ENCODE measurements at places on chromosomes 1 and 21. TPM values are rescaled to one million over a fixed set of nuclear protein-coding genes. Genes with fewer than 3 reads are reported as not detected.

The SLFNL1 gene
- total RNA-seq, result not detected

The SYTL1 gene
- 0.93 TPM for total RNA-seq

The OR2L13 gene
- not detected for total RNA-seq

The DIO1 gene
- 107 TPM for total RNA-seq

The CSMD2 gene
- total RNA-seq, result 0.19 TPM

The OR2T2 gene
- total RNA-seq, result not detected

DNA sequence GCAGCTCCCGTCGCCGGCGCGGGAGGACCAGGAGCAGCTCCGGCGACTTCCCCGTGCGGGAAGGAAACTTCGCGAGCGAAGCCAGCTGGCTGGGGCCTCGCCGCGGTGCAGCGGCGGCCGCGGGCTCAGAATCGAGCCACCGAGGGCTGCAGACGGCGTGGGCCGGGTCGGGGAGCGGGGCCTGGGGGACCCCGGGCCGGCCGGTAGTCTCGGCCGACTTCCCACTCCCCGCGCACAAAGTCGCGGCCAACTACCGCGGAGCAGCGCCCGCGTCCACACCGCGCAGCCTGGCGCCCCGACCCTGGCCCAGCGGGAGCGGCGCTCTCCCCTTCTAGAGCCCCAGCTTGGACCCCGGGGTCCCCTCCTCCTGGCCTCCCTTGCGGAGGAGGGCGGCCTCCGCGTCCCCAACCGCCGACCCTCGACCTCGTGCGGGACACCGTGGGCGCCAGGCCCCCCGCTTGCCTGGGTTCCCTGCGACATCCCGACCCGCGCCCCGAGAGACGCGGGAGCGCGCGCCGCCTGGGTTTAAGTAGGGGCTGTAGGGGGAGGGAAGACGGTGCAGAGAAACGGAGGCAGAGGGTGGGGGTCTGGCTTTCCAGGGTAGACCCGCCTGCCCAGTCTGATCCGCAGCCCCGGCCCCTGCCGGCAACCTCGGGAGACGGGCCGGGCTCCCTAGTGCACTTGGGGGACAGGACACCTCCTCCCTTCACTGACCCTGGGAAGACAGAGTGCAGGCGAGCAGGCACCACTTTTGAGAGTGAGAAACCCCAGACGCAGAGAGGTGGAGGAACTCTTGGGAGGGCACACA is 4.7 kb downstream of the PRDM16 start:
- no peak for DNase-seq

DNA sequence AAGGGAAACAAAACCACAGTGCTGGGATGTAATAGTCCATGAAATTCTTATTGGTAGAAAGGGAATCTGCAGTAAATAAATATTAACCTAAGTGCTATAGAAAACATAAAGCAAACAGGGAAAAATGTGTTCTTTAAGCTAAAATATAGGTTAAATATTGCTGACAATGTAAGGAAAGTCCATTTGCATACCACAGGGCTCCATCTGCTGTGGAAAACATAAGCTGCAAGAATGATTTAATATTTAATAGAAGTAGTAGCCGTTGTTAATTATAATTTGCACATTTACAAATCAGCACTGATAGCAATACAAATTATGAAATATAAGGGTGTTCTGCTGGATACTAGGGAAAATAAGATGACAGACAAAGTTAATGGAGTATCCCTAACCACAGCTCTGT is 444.9 kb upstream of the PKN2 start:
- no peak for DNase-seq

DNA sequence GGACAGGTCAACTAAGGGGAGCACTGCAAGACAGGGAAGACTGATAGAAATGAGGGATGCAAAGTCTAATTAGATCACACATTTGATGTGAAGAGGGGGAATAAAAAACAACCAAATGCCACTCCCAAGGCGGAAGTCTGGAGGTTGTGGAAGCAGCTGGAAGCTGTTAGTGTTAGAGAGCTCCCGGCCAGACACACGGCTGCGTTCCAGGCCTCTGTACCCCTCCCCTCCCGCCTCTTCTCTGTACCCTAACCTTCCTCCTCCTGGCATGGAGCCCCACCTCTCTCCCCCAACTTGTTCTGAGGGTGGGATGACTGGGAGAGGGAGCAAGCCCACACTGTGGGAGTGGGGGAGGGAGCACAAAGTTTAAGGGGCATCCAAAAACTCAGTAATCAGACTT is 67.0 kb downstream of the PLEKHA6 start:
- DNase-seq, result no peak

GRCh38 chr1:17603091-17603841 is 63.8 kb downstream of the ARHGEF10L start:
- no peak for DNase-seq

- DNase-seq, result no peak
These were observed 182.6 kb downstream of the TGFB2 start for GRCh38 chr1:218527737-218528136.

GRCh38 chr1:55015123-55015522 is 16.4 kb downstream of the BSND start:
- DNase-seq, result no peak

DNA sequence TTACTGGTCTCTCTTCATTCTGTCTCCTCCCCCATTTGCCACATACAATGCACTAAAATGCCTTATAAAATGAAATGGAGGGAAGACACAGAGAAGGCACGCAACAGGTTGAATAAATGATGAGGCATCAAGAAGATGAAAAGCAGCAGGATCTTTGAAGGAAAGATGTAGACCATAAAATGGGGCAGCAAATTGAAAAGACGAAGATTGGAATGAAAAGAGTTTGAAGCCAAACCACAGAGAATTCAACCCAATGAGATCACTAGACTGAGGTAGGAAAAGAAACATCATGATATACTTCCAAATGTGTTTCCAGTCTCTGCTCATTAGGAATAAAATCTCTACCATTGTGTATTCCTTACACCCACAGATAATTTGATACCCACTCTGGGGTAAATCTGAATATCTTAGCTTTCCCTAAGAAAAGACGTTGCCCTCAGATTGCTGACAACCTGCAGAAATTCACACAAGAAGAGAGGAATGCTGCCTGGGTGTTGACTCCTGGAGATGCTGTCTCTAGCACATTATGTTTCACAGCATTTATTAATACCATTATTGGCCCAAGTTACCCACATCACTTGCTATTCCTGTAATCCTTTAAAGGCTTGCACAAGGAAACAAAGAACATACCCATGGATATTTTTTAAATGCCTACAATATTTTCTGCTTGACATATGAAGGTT is 230.9 kb downstream of the LTN1 start:
- DNase-seq, result no peak

DNA sequence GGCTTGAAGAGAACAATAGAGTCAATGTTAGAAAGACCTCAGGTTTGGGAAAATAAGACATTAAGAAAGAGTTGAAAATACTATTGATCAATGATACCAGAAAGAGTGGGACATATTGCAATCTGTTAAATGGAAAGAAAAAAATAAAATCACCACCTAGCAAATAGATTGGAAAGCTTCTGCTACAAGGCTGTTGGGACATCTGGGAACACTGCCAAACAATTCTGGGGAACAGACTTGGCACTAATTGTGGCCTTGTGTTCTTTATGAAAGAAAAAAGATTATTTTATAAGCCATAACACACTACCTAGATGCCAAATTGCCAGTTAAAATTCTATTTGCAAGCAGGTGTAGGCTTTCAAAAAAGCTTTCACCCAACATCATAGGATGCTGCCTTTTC is 137.8 kb downstream of the TSEN15 start:
- no peak for DNase-seq

- DNase-seq, result no peak
These were observed at the start of gene PLEKHA6 for GRCh38 chr1:204359474-204360255. Gene PLEKHA6 (minus strand): TSS chr1:204359929. CDS start chr1:204273727, 86,202 bp downstream.

DNA sequence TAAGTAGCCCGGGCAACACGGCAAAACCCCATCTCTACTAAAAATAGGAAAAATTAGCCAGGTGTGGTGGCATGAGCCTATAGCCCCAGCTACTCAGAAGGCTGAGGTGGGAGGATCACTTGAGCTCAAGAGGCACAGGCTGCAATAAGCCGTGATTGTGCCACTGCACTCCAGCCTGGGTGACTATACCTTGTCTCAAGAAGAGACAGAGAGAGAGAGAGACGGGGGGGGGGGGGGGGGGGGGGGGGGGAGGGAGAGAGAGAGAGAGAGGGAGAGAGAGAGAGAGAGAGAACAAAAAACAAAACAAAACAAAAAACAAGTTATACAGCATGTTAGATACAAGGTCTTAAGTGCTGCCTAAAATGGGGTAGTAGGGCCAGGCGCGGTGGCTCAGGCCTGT is 77.8 kb upstream of the ZNF281 start:
- no peak for DNase-seq

GRCh38 chr1:44569491-44569890 is 104.8 kb downstream of the TMEM53 start:
- DNase-seq, result no peak

DNA sequence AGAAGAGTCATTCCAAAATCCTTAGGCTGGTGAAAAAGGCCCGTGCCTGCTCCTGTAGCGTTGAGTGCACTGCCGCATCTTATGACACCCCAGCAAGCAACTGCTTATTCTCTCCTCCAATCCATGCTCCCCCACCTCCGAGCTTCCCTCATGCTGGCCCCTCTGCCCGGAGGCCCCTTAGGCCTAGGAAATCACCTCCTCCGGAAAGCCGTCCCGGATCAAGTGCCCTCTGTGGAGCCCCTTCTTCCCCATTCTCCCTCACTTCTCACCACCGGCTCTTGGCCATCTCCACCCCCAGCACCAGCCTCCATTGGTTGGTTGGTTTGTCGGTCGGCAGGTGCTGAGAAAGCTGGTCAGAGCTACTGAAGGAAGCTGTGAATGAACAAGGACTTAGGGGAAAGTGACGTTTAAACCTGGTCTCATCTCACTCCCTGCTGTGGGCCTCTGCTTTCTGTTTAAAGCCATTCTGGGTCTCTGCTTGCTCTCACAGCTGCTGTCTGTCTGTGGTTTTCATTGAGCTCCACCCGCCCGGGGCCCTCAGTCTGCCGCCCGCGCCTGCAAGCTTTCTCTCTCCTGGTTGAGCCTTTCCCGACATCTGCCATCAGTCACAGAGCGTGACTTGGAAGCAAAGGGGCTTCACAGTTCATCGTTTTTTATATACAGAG is 122.2 kb downstream of the KCNN3 start:
- DNase-seq, result no peak

DNA sequence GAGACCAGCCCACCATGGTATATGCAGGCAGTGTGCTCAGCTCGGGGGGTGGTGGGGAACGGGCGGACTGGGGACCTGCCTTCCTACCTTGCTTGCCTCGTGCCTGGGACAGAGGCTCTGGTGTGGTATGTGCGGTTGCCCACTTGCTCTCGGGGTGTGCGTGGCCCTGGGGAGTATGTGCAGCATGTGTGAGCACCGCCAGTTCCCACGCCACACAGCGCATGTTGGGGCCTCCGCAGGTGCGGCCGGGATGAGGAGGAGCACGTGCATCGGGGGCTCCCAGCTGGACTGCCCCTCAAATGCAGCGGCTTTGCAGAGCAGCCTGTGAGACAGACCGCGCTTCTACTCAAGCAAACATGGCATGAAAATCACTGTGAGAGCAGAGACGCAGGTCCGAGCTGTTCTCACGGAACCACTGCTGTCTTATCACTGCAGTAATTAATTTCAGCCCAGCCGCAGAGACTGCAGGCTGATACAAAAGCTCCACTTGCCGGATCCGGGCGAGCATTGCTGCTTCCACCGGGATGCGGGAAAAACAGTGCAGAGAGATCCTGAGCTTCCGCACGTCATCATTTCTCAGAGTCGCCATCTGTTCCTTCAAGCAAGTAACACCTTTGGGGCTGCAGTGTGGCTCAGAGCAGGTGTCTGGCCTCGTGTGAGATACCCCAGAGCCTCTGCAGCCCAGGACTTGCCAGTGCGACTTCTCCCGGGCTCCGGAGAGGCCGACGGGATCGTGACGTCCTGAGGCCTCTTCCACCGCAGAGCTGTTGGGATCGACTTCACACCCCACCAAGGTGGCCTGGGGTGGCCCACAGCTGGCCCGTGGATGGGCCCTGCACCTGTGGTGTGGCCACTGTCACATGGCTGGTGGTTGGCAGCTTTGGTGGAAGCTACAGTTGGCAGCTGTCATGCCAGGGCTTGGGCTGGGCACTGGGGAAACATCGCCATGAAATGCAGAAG is 92.6 kb upstream of the ACTRT2 start:
- no peak for DNase-seq

DNA sequence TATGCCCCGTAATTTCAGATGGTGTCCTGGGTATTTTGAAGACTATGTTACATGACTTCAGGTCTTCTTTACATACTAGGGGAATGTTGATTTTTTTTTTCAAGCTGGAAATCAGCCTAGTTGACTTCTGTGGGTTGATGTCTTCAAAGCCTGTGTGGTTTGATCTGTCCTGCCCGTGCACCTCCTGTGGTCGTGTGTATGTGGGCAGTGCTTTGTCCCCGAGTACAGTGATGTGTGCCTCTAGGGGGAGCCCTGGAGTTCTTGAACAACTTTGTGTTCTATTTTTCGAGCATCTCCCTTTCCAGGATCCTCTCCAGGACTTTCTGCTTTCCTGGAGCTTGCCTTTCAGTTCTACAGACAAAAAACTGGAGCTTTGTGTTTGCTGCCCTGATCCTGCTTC is 28.9 kb downstream of the OBSCN start:
- no peak for DNase-seq

DNA sequence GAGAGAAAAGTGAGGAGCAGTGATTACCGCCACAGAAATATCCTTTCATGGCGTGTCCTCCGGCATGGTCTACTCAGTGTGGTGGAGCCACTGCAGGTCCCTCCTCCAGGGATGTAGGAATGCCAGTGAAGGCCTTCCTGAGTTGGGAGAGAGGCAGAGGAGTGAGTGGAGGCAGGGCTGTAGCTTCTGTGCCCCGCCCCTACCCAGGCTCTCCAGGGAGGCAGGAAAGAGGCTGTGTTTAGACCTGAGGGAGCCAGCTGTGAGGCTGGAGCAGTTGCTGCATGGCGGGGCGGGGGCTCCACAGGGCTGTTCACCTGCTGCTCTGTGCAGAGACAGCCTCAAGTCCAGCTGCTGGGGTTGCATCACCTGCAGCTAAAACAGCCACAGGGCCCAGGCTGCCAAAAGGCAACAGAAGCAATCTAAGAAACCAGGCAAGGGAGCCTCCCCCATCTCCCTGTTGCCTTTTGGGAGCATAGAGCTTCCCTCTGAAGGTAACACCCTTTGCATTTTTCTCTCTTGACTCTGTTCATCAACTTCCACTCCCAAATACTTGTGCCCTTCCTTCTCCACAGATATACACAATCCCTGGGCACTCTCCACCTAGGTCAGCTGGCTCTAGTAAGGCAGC is 801 bp upstream of the ANXA9 start:
- peak; percentile 52 for DNase-seq

DNA sequence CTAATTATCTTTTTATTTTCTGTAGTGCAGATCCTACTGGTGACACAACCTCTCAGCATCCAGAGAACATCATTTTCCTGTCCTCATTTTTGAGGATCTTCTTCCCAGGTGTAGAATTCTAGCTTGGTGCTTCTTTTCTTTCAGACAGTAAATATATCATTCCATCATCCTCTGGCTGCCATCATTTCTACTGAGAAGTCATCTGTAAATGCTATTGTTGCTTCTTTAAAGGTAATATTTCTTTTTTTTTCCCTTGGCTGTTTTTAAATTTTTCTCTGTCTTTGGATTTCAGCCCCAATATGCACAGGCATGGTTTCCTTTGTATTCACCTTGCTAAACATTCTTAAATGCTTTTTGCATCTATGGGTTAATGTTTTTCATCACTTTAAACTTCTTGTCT is 3.3 kb upstream of the KRTAP10-9 start:
- no peak for DNase-seq

GRCh38 chr1:247332623-247333361 is 1.1 kb upstream of the ZNF496 start:
- no peak for DNase-seq
